ENCODE measurements at places on chromosomes 2 and 18.

DNA sequence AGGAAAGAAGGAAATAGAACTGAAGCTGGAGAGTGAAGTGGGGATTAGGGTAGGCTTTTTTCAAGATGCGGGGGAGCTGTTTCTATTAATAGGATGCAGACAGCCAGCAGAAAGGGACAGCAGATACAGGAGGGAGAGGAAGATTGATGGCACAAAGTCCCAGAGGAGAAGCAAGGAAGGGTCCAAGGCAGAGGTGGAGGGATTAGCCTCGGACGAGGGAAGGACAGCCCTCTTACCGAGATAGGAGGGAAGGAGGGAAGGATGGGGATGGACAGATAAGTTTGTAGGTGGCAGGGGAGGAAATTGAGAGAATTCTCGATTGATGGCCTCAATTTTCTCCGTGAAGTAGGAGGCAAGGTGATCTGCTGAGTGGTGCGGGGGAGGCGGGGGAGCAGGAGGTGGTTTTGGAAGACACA, 317.4 kb downstream of the AGPS start:
- no peak for DNase-seq
- H3K36me3 ChIP-seq, result no peaks in the 10 kb centered on the region
- no peak overlapping the region for H3K4me3 ChIP-seq
- H3K4me1 ChIP-seq, result no peaks in the 10 kb centered on the region

- no peak overlapping the region for H3K4me3 ChIP-seq
- DNase-seq, result no peak
- H3K36me3 ChIP-seq, result no peaks in the 10 kb centered on the region
- H3K27ac ChIP-seq, result no peak overlapping the region
Observed at GRCh38 chr2:60350791-60351190, 202.7 kb downstream of the BCL11A start.

DNA sequence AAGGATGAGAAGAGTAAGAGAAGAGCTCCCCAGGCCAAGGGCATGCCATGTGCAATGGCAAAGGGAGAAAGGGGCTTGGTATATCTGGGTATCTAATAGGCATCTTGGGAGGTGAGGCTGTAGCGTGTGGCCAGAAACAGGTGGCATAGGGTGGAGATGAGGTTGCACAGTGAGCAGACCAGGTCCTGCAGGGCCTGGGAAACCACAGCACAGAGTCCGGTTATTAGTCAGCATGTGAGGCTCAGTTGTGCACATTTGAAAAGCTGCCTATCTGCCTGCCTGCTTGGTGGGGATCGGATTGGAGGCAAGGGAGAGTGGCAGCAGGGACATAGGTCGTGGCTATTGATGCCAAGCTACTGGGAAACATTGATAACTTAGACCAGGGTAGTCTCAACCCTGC, 190.6 kb downstream of the TPGS2 start:
- H3K27me3 ChIP-seq, result peaks cover 8% of the 10 kb centered on the region
- H3K27ac ChIP-seq, result no peak overlapping the region
- DNase-seq, result no peak
- no peaks in the 10 kb centered on the region for H3K4me1 ChIP-seq
- H3K36me3 ChIP-seq, result no peaks in the 10 kb centered on the region

GRCh38 chr2:74578408-74578807, 23.9 kb downstream of the DOK1 start:
- H3K36me3 ChIP-seq, result no peaks in the 10 kb centered on the region
- H3K27ac ChIP-seq, result no peak overlapping the region
- H3K27me3 ChIP-seq, result peaks cover 27% of the 10 kb centered on the region
- no peak for DNase-seq

- peak; percentile 49 for DNase-seq
- H3K27ac ChIP-seq, result peak overlapping the region; percentile 67
- peaks cover 24% of the 10 kb centered on the region for H3K4me1 ChIP-seq
- H3K4me3 ChIP-seq, result peak overlapping the region; percentile 43
Observed at GRCh38 chr2:153235516-153235915, 243.0 kb downstream of the RPRM start.

DNA sequence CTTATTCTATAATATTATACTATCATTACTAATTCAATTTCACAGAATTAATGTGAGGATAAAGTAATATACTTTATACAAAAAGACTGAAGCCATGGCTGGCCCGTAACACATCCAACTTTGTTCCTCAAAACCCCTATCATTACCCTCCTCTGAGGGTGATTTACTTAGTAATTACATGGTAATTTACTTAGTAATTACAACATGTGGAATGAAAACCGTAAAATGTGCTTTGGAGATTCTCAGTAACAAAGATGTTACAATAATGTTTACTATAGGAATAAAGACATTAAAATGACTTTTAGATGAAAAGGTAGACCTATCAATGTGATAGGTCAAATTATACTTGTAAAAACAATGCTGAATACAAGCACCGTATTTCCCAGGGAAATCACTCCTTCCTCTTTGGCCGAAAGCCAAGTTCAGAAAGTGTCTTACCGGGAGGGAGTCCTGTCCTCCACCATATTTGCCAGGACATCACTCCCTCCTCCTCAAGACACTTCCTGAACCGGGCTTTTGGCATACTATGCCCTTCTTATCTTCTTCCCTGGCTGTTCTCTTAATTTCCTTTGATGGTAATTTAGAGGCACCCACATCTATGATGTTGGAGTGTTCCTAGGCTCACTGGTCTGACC, 1047.8 kb downstream of the SOCS6 start:
- H3K36me3 ChIP-seq, result no peaks in the 10 kb centered on the region
- no peak overlapping the region for H3K4me3 ChIP-seq
- peaks cover 2% of the 10 kb centered on the region for H3K27me3 ChIP-seq
- H3K4me1 ChIP-seq, result no peaks in the 10 kb centered on the region
- DNase-seq, result no peak
